Activated CD8-positive, alpha-beta T cell treated with anti-CD3 and anti-CD28 coated beads for 36 hours (primary cell): ENCODE measurements at places on chromosomes 12 and 14. TPM values are rescaled to one million over a fixed set of nuclear protein-coding genes. Genes with fewer than 3 reads are reported as not detected.

PLCZ1 gene
- total RNA-seq, result not detected

DNA sequence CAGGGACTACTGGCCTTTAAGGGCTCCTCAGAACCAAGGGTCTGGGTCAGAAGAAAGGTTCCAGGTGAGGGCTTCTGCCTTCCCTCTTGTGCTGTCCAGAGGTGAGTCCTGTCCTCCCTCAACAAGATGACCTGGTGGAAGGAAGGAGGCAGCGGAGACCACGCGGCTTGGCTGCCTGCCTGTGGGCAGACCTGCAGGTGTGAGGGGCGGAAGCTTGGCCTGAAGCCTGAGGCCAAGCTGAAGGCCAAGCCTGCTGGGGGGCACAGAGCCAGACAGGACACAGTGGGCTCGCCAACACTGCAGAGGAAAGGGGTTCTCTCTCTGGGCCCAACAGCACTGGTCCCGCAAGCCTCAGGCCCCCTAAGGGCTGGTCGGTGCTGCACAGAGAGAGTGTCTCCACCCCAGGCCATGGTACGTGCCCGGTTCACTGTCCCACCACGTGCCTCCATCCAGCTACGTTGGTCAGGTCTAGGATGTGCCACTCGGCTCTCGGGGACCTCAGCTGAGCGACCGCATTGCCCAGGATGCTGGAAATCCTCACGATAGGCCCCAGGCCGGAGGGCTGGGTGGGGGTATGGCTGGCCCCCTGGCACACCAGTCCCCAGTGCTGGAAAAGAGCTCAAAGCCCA is 170.0 kb upstream of the PRMT8 start:
- no peak for DNase-seq

- no peak for DNase-seq
Measured at GRCh38 chr14:80982711-80983110, 27.3 kb downstream of the TSHR start.

DNA sequence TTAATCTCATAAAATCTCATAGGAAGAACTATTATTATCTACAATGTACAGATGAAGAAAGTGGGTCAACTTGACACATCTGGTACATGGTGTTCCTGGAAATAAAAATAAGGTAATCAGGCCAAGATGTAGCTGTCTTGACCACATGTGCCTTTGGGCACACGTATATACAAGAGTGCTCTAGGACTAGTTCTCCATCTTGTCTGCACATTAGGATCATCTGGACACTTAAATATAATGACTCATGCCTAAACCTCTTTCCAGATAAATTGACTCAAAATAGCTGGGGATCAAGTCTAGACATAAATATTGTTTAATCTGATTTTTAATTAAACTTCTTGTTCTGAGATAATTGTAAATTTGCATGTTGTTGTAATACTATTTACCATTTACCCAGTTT is 182.6 kb downstream of the CNTN1 start:
- no peak for DNase-seq
